ENCODE measurements at places on chromosomes 2 and 18.
A peak's percentile ranks its signal among the peaks of the same experiment; 100 is the strongest.

GRCh38 chr2:152005607-152006006 lies 93.2 kb downstream of the CACNB4 start:
- DNase-seq = no peak

GRCh38 chr2:149409506-149409905 lies 79.1 kb downstream of the LYPD6 start:
- no peak for DNase-seq

- DNase-seq = no peak
Measured at GRCh38 chr18:25454730-25455129, 102.8 kb upstream of the ZNF521 start.

DNA sequence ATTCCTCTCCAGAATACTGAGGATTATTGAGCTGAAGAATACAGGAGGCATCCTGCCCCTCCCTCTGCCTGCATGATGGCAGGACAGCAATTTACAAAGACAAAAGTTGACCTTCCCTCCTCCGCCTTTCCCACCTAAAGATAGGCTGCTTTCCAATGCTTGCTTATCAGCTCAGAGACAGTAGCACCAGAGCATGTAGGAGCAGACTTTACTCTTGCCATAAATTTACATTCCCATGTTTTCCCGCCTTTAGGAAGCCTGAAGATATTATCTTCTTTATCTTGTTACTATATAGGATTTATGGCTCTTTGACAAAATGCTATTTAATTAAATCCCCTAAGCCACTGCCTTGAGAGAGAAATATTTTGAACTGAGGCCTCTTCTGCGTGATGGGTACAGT lies 135.6 kb upstream of the HNMT start:
- no peak for DNase-seq

- DNase-seq = peak; percentile 62
Measured at GRCh38 chr18:29154758-29155725, 978.1 kb upstream of the CDH2 start.

DNA sequence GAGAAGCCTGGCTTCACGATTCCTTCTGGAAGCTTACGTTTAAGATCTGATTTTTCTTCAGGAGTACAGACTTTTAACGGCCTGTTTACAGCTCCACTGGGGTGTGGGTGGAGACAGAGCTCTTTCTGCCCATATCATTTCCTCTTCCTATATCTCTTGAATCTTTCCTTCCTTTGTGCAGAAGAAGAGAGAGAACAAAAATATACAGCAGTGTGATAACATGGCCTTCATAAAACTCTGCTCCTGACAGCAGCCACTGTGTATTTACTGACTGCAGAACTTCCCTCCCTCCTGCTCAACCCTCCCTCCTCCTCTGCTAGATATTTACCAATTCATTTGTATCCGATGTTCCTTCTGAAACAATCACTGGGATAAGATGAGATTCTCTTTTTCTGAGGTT lies 34.1 kb upstream of the REEP1 start:
- no peak for DNase-seq

DNA sequence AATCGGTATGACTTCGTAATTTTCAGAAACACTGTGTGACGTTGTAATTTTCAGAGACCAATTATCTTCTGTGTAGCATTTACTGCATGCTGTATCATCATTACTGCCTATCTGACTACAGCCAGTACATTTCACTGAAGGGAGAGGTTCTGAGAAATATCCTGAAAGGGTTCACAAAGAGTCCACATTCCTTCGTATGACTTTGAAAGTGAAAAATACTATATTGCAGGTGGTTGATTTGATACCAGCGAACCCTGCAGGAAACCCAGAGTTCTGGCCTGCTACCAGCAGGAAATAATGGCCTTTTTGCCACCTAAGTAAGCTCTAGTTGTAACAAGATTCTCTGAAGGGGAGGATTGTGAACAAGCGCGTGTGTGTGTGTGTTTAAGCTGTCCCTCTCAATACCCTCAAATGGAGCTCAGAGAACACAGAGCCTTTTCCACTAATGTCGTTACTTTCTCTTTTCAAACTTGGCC lies 155.5 kb downstream of the ARHGAP28 start:
- no peak for DNase-seq

DNA sequence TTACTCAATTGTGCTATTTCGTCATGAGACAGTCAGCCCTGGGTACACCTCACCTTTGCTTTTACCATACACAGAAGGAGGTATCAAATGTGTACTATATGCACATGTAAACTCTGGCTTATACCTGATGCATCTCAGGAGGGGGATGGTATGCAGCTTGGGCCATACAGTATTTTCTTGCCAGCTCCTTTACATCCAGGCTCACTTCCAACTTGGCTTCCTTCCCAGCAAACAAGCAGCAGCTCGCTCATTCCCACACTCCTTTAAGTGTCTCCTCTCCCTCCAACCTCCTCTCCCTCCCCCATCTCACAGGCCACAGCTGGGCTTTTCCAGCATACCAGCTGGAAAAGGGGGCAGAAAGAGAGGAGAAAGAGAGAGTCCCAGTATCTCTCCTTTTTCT lies 9.6 kb downstream of the MARCHF4 start:
- DNase-seq = no peak

- DNase-seq = no peak
Measured at GRCh38 chr2:38533180-38533579, 69.5 kb downstream of the HNRNPLL start.

DNA sequence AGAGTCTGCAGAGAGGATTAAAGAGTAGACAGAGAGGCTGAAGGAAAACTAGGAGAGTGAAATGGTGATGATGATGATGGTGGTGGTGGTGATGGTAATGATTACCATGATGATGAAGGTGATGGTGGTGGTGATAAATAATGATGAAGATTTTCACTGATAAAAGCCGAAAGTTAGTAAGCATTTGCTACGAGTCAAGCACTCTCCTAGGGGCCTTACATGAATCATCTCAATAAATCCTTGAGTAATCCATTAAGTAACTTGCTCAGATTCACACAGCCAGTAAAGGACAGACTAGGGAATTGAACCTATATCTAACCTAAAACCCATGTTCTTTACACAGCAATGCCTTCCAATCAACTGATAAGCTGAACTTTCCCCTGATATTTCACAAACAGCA lies 106.7 kb upstream of the PGAP1 start:
- DNase-seq = no peak

DNA sequence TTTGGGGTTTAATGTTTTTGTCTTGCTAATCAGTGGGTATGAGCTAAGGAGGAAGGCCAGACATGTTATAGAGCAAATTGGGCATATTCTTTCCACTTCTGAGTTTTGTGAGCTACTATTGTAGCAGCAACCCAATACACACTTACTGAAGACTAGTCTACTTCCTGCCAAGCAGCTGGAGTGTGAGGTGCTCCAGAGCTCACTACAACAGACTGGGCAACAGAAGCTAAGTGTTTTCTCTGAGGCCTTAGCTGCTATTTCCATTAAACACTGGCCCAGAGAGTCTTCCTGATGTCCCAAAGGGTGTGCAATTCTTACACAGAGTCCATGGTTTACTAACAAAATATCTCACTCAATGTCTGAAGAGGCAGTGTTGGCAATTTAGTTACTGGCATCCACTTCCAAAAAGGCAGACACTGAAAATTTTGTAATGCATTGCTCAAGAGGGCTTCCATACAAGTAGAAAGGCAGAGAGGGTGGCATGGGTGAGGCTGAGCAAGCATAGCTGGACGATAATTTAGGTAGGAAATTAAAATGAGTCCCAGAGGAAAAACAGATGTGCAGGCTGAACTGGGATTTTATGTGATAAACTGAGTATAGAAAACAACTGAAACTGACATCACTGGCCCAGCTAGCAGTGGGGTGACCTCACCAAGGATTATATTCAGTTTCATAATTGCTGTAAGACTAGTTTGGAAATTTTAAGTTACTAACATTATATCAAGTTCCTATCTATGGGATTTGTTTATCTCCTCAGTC lies 68.6 kb downstream of the ZC3H6 start:
- DNase-seq = no peak

DNA sequence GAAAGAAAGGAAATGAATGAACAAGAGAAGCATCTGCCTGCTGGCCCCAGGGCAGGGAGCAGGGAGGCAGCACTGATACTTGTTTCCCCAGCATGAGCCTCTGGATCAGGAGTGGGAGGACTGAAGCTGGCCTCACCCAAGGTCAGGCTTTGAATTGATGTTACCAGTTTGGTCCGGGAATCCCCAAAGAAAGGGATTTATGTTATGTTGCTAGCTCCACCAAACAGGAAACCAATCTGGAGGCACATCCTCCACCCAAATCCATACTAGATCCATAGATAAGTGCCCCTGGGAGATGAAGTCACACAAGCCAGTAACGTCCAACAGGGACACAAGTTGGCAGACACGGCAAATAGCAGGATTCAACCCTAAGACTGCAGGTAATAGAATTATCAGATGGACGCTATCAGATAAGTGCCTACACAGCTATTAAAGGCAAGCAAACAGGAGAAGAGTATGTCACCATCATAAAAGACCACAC lies 85.9 kb downstream of the MTCL1 start:
- DNase-seq = no peak

- no peak for DNase-seq
Measured at GRCh38 chr18:35661483-35662146, 80.1 kb downstream of the GALNT1 start.

- DNase-seq = no peak
Measured at GRCh38 chr18:9730786-9731185, 22.7 kb downstream of the RAB31 start.

GRCh38 chr2:181197140-181197760 lies 216.8 kb downstream of the UBE2E3 start:
- DNase-seq = no peak

DNA sequence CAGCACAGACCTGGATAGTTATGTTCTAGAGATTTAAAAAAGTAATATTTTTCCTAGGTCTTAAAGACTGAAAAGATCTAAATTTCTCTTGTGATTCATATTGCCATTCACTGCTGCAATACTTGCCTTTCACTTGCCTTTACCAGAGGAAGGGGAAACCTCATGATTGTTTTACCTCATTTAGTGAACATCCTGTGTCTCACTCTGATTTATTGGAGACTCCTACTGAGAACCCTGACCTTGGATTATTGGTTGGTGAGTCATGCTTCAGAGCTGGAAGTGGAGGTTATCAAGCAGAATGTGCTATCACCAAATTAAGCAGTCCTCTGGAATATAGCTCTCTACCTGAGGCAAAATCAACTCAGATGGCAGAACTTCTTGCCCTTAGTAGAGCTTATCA lies 500.5 kb downstream of the TSN start:
- no peak for DNase-seq

- DNase-seq = no peak
Measured at GRCh38 chr18:35693829-35694228, 112.3 kb downstream of the GALNT1 start.

GRCh38 chr2:41695198-41696113 lies 352.4 kb upstream of the PKDCC start:
- DNase-seq = no peak

GRCh38 chr18:27411013-27411412 lies 225.9 kb upstream of the CHST9 start:
- DNase-seq = no peak

DNA sequence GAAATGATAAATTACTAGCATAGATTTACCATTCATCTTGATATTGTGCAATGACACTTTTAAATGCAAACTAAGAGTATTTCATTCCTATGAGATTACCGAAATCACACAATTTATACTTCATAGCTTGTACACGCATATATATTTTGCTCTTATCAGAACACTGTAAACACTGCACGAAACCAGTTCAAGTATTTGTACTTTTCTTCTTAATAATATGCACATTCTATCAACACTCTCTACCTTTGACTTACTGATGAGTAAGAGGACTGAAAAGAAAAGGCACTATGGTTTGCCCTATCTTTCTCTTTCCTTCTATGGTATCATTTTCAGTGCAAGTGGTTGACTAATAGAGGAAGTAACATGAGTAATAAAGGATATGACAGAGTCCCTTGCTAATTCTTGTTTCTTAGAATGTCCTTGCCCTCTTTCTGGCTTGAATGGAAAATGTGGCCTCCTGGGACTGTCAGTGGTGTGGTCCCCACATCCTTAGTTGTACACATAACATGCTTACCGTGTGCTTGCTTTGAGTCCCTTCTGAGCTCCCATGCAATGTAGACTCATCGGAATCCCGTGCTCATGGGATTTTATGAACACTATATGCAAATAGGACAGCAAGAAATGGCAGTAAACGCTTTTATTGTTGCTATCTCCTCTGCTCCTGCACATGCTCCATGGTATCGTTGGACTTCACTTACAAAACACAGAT lies 363.5 kb upstream of the TNP1 start:
- no peak for DNase-seq

- DNase-seq = no peak
Measured at GRCh38 chr2:134253804-134254203, at the start of gene MGAT5. TSS of gene MGAT5 (plus strand) at chr2:134254072. CDS start at chr2:134254404, 332 bp downstream.

GRCh38 chr18:596288-596881 lies 403 bp upstream of the CLUL1 start:
- DNase-seq = peak; percentile 5

DNA sequence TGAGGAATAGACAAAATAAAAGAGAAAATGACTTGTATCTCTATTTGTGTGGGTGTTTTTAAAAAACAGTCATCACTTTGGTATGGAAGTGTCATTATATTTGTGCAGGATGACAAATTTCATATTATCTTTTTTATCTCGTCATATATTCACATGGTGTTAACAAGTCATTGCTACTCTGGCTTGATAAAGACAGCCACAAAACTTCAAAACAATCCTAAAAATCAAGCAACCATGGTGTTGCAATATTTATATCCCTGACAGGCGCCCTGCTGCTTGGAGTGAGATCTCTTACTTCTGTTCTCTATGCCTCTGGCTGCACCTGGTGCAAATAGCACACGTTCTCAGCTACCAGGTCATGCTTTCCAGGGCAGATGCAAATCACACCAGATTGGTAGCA lies 278.0 kb upstream of the EPHA4 start:
- peak; percentile 34 for DNase-seq

DNA sequence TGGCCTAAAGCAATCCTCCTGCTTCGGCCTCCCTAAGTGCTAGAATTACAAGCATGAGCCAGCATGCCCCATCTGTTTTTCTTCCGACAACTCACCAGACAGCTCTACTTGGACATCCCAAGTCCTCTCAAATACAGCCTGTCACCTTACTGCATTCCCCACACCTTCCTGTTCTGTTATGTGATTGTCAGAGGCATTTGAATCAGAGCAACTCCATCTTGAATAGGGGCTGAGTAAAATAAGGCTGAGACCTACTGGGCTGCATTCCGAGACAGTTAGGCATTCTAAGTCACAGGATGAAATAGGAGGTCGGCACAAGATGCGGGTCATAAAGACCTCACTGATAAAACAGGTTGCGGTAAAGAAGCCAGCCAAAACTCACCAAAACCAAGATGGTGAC lies 17.3 kb downstream of the ACVR1 start:
- no peak for DNase-seq

- DNase-seq = no peak
Measured at GRCh38 chr18:22024924-22025323, 144.5 kb upstream of the GATA6 start.

- no peak for DNase-seq
Measured at GRCh38 chr2:43792653-43793052, 18.8 kb downstream of the DYNC2LI1 start.

DNA sequence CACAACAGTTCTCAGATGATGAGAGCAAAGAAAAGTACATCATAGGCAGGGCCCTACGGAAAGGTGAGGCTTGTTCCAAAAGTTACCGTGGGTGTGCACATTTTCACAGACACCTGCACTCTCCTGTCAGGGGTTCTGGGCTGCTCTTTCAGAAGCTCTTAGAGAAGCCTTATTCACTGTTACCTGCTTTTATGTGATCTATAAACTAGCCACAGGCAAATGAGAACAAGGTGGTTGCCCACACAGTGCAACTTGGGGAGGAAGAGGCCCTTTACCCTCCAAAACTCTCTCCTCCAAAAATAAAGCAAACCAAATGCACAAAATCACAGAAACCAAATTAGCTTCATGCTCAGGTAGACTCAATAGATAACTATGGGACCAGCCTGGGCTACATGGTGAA lies 11.1 kb upstream of the CUL3 start:
- DNase-seq = no peak

Data from PC-9 (cell line).